ENCODE measurements at places on chromosomes 4 and X. TPM values are rescaled to one million over a fixed set of nuclear protein-coding genes. Genes with fewer than 3 reads are reported as not detected.

FAM47E gene
- 9.0 TPM for total RNA-seq

MTNR1A gene
- not detected for total RNA-seq

OTC gene
- total RNA-seq = 1.3 TPM

DNA sequence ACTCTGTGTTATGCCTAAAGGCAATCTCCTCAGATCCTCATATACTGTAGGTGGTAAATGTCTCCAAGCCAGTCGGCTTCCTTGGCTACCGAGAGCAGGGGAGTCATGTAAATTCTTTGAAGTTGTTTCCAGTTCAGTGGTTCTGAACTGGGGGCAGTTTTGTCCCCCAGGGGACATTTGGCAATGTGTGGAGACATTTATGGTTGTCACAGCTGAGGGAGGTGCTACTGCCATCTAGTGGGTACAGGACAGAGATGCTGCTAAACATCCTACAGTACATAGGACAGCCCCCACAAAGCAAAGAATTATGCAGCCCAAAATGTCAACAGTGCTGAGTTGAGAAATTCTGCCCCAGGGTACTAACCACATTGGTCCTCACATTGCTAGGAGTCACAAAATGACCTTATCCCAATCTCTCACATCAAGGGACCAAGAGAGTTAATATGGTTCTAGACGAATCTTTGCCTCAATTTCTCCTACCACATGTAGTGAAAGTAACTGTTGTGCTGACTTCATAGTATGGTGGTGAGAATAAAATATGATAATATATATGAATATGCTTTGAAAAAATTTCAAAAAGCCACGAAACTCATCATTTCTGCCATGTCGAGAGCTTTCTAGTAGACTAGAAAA, 104.4 kb upstream of the ARHGAP24 start:
- DNase-seq = peak; percentile 69

GRCh38 chr4:148893095-148893494, 450.9 kb upstream of the NR3C2 start:
- peak; percentile 75 for DNase-seq

DNA sequence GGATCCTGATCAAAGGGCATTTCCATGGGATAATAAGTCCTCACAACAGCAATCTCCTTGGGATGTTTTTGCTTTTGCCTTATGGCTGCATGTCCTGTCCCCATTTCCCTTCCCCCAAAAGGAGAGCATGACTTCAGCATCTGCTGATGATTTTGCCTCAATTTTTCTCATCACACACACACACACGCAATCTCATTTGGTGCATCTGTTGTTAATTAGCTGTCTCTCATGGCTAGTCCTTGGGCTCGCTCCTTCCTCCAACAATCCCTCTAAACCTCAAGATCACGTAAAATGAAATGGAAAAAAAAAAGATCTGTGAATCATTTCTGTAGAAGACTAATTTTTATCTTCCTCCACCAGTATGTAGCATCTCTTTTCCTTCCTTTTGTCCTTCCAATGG, 153.6 kb downstream of the RBMX2 start:
- DNase-seq = no peak

GRCh38 chrX:56733459-56734046, 4.5 kb downstream of the NBDY start:
- peak; percentile 64 for DNase-seq

Data from stomach (tissue), 19 donors.